ENCODE measurements at places on chromosomes 12 and 14.

GRCh38 chr12:71312768-71313403 is 126.7 kb upstream of the LGR5 start:
- DNase-seq: peak; percentile 55
- H3K4me1 ChIP-seq: no peaks in the 10 kb centered on the region
- no peak overlapping the region for H3K27ac ChIP-seq
- H3K4me3 ChIP-seq: no peak overlapping the region
- no peaks in the 10 kb centered on the region for H3K36me3 ChIP-seq

DNA sequence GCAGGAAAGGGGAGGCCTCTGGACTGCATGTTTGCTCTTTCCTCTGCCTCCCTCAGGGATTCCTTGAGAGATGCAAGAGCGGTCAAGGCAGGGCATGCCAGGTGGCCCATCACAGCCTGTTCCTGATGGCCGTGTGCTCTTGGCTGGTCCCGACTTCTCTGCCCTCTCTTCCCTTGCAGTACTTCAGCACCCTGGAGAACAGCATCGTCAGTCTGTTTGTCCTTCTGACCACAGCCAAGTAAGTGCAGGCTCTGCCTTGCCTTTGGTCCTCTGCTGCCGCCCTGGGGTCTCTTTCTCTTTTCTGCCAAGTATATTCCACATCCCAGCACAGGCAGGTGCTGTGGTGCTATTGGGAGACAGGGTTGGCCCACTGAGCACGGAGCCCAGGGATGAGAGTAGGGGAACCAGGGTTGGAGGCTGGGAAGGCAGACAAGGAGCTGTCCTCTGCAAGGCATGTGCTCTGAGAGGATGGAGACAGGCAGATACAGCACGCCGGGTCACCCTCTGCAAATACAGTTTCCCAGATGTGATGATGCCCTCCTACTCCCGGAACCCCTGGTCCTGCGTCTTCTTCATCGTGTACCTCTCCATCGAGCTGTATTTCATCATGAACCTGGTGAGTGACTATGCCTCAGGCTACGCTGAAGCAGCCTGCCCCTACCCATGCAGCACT is 51.9 kb downstream of the TPCN1 start:
- H3K27ac ChIP-seq: no peak overlapping the region
- no peak overlapping the region for H3K4me3 ChIP-seq
- no peaks in the 10 kb centered on the region for H3K36me3 ChIP-seq
- H3K4me1 ChIP-seq: peaks cover 11% of the 10 kb centered on the region

GRCh38 chr12:56333679-56334489 is at the start of gene PAN2:
PAN2 (minus strand) TSS chr12:56334000; CDS start chr12:56333094, 906 bp downstream.
- H3K4me3 ChIP-seq: peak within 1 kb of the TSS; percentile 68
- peak; percentile 97 for DNase-seq
- no peaks in the 10 kb centered on the region for H3K27me3 ChIP-seq
- H3K27ac ChIP-seq: peak within 1 kb of the TSS; percentile 86
- no peaks in the 10 kb centered on the region for H3K36me3 ChIP-seq

DNA sequence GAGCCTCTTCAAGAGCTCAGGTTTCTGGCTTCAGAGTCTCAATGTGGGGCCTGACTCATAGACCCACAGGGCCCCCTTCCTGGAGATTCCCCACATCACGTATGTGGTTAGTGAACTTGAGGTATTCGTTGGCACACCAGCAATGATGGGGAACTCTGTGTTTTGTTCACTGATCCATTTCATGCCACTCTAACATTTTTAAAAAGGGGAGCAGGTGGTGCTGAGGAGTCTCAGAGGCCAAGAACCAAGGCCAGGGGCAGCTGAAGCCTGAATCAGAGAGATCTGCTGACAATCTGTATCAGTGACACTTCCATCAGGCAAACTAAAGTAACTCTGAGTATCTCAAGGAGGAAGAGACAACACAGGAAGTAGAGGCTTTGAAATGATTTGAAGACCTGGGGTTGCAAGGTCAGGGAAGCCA is 323.4 kb downstream of the VRK1 start:
- H3K4me3 ChIP-seq: no peak overlapping the region
- no peak for DNase-seq
- H3K27me3 ChIP-seq: no peaks in the 10 kb centered on the region
- no peaks in the 10 kb centered on the region for H3K4me1 ChIP-seq
- H3K36me3 ChIP-seq: no peaks in the 10 kb centered on the region
- H3K27ac ChIP-seq: no peak overlapping the region

- no peaks in the 10 kb centered on the region for H3K36me3 ChIP-seq
- H3K4me1 ChIP-seq: no peaks in the 10 kb centered on the region
- DNase-seq: peak; percentile 19
- H3K27ac ChIP-seq: no peak overlapping the region
Observed at GRCh38 chr12:54988402-54989054, 4.0 kb upstream of the TESPA1 start.

DNA sequence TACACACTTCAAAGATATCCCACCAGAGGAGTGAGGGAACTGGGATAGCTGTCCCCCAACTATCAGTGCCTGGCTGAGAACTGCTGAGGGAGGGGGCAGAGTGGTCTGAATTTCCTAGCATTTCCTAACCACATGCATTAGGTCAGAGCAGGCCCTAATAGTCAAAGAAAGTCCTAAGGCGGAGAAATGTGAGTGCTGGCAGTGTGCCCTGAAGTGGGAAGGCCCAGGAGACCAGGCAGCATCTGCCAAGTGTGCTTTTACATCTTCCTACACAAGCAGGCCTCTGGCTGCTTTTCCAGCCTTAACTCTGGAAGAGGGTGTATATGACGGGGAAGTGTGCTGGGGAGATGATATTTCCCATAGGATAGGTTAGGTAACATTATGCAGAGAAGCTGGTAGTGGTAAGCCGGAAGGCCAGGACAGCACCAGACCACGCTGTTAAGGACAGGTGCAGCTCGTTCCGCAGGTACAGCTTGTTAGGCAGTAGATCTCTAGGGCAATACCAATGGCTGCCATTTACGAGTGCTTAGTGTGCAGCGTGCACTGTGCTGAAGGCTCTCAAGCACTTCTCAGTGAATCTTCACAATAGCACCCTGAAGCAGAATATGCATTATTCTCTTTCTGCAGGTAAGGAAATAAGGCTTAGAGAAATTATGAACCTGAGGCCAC is 9.1 kb upstream of the CCDC198 start:
- DNase-seq: peak; percentile 66
- no peak overlapping the region for H3K4me3 ChIP-seq
- no peaks in the 10 kb centered on the region for H3K4me1 ChIP-seq
- no peaks in the 10 kb centered on the region for H3K36me3 ChIP-seq
- H3K27ac ChIP-seq: no peak overlapping the region

GRCh38 chr12:332581-333205 is 56.4 kb downstream of the KDM5A start:
- no peak overlapping the region for H3K27ac ChIP-seq
- H3K27me3 ChIP-seq: no peaks in the 10 kb centered on the region
- no peak for DNase-seq
- H3K4me1 ChIP-seq: no peaks in the 10 kb centered on the region
- H3K4me3 ChIP-seq: no peak overlapping the region

DNA sequence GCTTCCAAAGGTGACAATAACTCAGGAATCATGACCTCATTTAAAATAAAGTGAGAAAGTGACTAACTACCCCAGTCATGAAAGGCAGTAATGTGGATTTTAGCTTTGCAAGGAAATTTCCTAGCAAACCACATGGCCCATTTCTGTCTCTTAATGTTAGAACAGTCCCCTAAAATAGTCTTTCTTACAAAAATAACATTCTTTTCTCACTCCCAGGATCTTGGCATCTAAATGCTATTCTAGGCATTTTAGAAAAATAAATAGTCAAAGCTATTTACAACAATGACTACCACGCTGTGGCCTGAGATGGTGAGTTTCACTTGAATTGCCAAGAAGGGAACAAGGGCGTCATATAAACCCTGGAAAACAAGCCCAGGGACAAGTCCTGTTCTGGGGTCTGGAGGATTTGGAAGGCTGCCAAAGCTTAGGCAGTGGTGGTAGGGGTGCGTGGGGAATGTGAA is 101.2 kb upstream of the CCDC175 start:
- no peak overlapping the region for H3K27ac ChIP-seq
- H3K36me3 ChIP-seq: no peaks in the 10 kb centered on the region
- no peaks in the 10 kb centered on the region for H3K27me3 ChIP-seq
- no peak overlapping the region for H3K4me3 ChIP-seq

- H3K4me3 ChIP-seq: no peak overlapping the region
- no peak overlapping the region for H3K27ac ChIP-seq
- H3K36me3 ChIP-seq: peaks cover 4% of the 10 kb centered on the region
- no peaks in the 10 kb centered on the region for H3K4me1 ChIP-seq
- no peaks in the 10 kb centered on the region for H3K27me3 ChIP-seq
Observed at GRCh38 chr14:101010293-101010692, 106.8 kb upstream of the RTL1 start.

- DNase-seq: peak; percentile 32
- H3K4me3 ChIP-seq: no peak overlapping the region
- H3K36me3 ChIP-seq: no peaks in the 10 kb centered on the region
- no peaks in the 10 kb centered on the region for H3K4me1 ChIP-seq
- no peaks in the 10 kb centered on the region for H3K27me3 ChIP-seq
Observed at GRCh38 chr12:75603475-75603874, 92.1 kb upstream of the KRR1 start.

GRCh38 chr12:32548691-32549281 is 130.3 kb upstream of the DNM1L start:
- H3K36me3 ChIP-seq: no peaks in the 10 kb centered on the region
- peak overlapping the region; percentile 58 for H3K27ac ChIP-seq
- H3K4me1 ChIP-seq: peaks cover 10% of the 10 kb centered on the region
- DNase-seq: peak; percentile 93
- no peak overlapping the region for H3K4me3 ChIP-seq

DNA sequence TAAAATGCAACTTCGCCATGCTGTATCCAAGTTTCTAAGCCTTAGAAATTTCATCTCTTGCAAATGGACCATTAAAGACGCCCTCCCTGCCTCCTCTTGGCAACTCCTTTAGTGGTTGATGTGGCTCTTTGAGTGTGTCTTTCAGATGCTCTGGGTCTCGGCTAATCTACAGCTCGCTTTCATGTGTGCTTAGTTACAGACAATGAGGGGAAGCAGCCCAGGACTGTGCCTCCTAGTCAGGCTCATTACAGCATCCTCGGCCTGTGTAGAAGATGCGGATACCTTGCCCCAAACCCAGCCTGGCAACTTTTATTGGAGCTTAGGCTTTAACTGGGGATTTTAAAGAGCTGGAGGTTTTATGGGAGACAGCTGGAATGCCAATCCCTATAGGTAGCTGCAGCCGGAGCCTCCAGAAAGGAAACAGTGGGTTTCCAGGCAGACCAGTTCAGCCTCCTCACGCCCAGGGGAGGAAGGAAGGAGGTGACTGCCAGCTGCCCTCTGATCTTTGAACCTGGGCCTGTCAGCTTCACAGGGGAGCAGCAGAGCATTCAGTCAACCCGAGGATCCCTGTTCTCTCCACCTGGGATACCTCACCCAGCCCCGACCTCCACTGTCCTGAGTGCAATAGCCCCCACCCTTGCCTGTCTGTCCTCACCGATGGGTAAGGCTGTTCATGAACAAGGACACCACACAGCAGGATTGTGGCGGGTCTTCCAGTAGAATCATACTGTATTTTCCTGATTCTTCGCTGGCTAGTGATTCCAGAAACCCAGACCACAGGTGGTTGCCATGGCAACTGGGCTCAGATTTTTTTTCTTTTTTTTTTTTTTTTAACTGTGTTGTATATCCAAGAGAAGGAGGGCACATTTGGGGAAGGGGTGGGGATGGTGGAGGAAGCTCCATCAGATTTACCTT is 638.5 kb downstream of the MED13L start:
- H3K4me3 ChIP-seq: no peak overlapping the region
- H3K27me3 ChIP-seq: no peaks in the 10 kb centered on the region
- H3K27ac ChIP-seq: no peak overlapping the region

- H3K27ac ChIP-seq: no peak overlapping the region
- H3K27me3 ChIP-seq: no peaks in the 10 kb centered on the region
- no peak for DNase-seq
Observed at GRCh38 chr14:36365766-36366165, 45.3 kb upstream of the MBIP start.

GRCh38 chr14:64637735-64638473 is 66.3 kb upstream of the PLEKHG3 start:
- peak overlapping the region; percentile 9 for H3K27ac ChIP-seq
- no peak overlapping the region for H3K4me3 ChIP-seq
- DNase-seq: no peak
- no peaks in the 10 kb centered on the region for H3K27me3 ChIP-seq

- DNase-seq: no peak
- no peaks in the 10 kb centered on the region for H3K27me3 ChIP-seq
Observed at GRCh38 chr14:102616318-102616717, 23.9 kb downstream of the RCOR1 start.

- no peak overlapping the region for H3K27ac ChIP-seq
- H3K27me3 ChIP-seq: no peaks in the 10 kb centered on the region
- H3K4me1 ChIP-seq: no peaks in the 10 kb centered on the region
- H3K36me3 ChIP-seq: no peaks in the 10 kb centered on the region
- DNase-seq: no peak
- H3K4me3 ChIP-seq: no peak overlapping the region
Observed at GRCh38 chr14:70067810-70068209, 120.9 kb downstream of the SLC8A3 start.

GRCh38 chr12:1369460-1369859 is 224.9 kb downstream of the FBXL14 start:
- H3K36me3 ChIP-seq: no peaks in the 10 kb centered on the region
- H3K4me1 ChIP-seq: no peaks in the 10 kb centered on the region
- no peak overlapping the region for H3K4me3 ChIP-seq

GRCh38 chr14:60301685-60302084 is 52.7 kb downstream of the PPM1A start:
- H3K27ac ChIP-seq: no peak overlapping the region
- H3K27me3 ChIP-seq: no peaks in the 10 kb centered on the region
- no peaks in the 10 kb centered on the region for H3K4me1 ChIP-seq
- no peak overlapping the region for H3K4me3 ChIP-seq

DNA sequence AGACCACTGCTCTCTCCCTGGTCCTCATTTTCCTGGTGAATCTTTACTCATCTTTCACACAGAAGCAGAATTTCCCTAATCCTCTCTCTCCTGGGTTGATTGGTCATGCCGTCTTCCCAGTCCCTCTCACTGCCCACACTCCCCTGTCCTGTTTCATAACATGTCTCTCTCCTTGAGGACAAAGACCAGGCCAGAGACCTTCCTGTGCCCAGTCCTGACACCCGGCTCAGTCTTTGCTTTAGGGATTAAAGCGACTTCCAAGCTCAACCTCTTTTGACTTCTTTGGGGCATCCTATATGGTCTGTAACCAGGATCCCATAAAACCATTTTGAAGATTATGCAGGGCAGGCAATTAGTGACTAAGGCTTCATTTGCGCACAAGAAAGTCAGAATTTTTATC is 105.5 kb downstream of the BCL11B start:
- no peak overlapping the region for H3K4me3 ChIP-seq
- DNase-seq: no peak
- H3K27me3 ChIP-seq: no peaks in the 10 kb centered on the region
- no peak overlapping the region for H3K27ac ChIP-seq
- no peaks in the 10 kb centered on the region for H3K36me3 ChIP-seq

DNA sequence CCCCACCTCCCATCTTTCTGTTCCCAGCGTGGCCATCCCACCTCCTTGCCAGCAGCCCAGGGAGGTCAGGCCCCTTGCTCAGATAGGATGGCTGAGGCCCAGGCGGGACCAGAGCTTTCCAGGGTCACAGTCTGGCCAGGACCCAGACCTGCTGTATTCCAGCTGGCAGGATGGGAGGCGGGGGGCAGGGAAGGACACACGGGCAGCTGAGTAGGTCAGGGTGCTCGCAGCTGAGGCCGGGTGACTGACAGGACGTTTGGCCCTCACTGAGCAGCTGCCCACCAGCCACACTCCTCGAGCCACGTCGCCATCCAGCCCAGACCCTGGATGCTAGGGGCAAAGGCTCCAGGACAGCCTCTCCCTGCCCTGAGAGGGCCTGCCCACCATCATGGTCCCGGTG is 4.0 kb downstream of the NUDT14 start:
- H3K27me3 ChIP-seq: no peaks in the 10 kb centered on the region
- H3K4me3 ChIP-seq: no peak overlapping the region
- no peak for DNase-seq
- H3K27ac ChIP-seq: no peak overlapping the region
- H3K4me1 ChIP-seq: no peaks in the 10 kb centered on the region
